SHP77 treated with DMSO at 0.1 percent for 48 hours (cell line): ENCODE measurements at places on chromosomes 2 and 18.
A peak's percentile ranks its signal among the peaks of the same experiment; 100 is the strongest.

DNA sequence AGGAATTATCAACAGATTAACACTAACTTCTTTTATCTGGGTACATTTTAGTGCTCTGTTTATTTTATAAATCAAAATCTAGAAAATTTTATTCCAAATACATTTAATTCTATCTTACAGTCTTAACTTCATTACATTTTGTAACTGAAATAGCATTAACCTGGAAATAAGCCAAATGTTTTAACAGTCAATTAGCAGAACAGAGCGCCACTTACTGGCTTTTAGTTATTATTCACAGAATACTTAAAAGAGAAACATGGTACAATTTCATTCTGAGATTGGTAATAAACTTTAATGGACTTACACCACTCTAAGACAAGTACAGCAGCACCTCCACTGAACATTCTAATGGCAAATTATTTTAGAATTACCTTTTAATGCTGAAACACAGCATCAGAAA lies 38.6 kb downstream of the SS18 start:
- DNase-seq = no peak

DNA sequence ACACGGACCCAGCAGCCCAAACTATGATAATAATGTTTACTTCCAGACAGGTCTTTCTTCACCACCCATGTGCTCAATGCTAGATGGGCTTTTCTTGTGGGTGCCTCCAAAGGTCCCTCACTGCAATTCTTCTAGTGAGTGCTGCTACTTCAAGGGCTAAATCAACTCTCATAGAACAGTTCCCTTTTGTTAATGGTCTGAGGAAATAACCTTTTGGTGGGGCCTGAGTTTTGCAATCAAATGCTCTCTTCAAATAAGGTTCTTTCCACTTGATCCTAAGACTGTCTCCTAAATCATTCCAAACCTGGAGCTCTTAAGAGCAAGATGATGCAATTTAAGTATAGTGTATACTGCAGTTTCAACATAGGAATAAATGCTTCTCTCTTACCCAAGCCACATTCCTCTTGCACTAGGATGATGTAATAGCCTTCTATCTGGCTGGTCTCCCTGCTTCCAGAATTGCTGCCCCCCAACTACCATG lies 6.0 kb downstream of the NEMP2 start:
- DNase-seq = no peak

GRCh38 chr2:45180033-45180746 lies 170.9 kb upstream of the SIX2 start:
- DNase-seq = no peak

DNA sequence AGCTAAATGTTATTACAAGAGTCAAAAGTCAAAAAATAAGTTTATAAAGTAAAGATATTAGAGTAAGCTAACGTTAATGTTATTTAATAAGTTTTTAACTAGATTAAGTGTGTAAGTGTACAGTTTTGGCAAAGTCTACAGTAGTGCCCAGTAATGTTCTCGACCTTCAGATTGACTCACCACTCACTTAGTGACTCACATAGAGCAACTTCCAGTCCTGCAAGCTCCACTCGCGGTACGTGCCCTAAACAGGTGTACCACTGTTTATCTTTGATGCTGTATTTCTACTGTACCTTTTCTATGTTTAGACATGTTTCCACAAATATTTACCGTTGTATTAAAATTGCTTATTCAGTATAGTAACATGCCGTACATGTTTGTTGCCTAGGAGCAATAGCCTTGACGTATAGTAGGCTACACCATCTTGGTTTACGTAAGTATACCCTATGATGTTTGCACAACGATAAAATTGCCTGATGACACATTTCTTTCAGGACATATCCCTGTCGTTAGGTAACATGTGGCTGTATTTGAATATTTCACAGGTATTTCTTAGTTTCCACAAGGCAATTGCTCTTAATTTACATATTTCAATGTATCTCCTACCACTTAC lies 1641.9 kb upstream of the PIK3C3 start:
- no peak for DNase-seq

DNA sequence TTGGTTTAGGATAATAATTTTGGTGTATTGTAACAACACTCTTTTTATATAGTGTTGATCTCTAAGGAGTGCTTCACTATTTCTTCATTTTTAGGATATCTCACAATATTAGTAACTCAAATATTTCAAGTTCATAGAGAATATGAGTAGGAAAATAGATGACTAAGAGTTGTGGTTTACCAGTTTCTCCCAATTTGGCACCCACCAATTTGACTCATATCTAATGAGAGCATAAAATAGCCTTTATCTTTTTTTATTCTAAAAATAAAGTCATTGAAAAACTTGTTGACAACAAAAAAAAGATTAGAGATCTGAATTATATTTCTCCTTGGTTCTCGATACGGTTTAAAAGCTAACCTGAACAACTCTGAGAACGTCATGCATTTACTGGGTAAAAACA lies 204.0 kb downstream of the PARD3B start:
- DNase-seq = no peak

GRCh38 chr2:112482309-112483041 lies 519 bp downstream of the TTL start:
- DNase-seq = no peak

DNA sequence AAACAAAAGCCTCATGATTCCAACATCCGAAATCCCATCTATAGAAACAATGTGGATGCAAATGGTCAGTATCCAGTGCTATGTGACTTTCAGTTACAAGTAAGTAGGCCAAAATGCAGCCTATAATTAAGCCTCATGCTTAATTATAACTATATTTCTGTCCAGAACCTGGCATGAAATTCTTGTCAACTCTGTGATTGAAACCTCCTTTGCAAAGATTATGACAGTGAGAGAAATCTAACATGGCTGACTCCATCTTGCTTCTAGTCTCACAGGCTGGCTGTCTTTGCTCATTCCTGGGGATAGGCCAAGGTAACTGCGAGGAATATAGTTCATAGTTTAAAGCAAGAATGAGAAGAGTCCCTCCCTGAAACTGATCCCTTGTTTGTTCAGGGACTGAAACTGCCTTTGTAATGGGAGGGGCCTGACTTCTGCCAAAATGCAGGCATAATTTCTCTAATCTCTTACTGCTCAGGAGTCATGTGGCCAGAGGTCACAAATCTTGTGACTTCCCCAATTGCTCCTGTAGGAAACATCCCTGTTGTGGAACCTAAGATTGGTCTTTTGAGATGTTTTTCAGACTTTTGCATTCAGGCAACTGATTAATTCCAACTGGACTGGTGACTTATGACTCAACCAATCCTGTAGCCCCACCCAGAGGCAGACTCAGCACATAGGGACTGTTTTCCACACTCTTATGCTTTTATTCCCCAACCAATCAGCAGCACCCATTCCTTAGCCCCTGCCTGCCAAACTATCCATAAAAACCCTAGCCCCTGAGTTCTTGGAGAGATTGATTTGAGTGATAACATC lies 84.5 kb upstream of the TLK1 start:
- DNase-seq = no peak

GRCh38 chr2:38499548-38500282 lies 103.0 kb downstream of the HNRNPLL start:
- DNase-seq = no peak

DNA sequence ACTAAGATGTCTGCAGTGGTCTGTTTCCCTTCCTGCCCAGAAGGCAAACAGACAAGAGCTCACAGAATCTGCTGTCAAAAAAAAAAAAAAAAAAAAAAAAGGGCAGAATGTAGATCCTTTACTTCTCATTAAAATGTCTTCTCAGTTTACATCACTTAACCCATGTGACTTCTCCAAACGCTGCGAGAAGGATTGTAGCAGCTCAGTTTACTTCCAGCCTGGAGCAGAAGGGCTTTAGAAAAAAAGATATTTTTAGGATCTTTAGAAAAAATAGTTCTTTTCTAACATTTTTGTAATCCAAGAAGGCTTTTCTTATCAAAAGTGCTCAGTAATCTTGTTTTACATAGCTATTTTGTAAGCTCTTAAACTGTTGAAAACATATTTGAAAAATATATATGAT lies 425.4 kb downstream of the CNTNAP5 start:
- no peak for DNase-seq

DNA sequence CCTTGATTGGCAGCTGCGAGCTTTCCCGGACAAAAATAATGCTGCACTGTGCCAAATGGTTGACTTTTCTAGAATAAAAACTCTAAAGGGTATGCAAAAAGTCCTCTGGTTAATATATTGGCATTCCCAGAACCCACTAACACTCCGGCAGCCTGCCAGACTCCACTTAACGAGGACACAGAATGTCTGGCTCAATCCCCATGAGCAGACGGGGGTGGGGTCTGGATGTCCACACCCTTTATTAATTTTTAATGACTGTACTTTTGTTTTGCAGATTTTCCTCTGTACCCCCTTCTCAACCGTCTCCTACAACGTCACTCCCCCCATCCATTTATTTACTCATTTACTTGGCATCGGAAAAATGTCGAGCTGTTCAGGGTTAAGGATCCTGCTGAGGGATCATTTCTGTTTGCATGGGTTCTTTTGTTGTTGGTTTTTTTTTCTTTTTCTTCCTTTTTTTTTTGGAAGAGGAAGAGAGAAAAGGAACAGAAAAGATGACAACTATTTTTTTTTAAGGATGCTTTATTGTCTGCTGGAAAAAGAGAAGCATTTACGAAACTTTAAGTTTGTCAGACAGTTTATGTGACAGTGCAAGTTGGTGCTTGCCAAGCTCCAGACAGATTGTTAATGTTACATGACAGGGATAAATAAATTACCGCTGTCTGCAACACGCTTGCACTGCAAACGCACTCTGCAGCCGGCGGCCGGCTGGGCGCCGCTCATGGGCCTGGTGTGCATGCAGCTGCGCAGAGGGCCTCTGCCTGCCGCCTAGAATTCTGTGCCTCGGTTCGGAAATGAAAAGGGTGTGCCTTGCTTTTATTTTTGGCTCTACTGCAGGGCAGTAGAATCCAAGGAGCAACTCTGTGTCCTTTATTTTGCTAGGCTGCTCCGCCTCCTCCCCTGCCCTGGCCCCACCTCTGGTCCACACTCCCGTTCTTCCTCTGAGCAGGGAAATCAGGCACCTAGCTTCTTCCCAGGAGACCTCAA lies 3.6 kb downstream of the LDLRAD4 start:
- DNase-seq = peak; percentile 79

- DNase-seq = no peak
Observed at GRCh38 chr2:1701020-1701419, 43.3 kb downstream of the PXDN start.

DNA sequence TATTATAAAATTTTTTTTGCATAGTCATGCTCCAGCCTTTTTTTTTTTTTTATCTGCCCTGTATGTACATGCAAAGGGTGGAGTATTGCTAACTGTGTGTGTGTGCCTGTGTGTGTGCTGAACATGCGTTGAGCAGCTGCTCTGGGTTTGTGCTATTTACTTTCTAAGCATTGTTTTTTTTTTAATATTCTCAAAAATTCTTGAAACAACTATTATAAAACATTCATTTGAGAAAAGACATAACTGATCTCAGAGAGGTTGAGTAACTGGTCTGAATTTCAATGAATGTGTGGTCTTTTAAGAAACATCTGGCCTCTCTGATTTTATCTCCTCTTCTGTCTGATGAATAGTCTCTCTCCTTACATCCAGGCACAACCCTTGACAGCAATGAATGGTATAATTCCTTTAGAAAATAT lies 366.0 kb upstream of the SLC14A2 start:
- no peak for DNase-seq

DNA sequence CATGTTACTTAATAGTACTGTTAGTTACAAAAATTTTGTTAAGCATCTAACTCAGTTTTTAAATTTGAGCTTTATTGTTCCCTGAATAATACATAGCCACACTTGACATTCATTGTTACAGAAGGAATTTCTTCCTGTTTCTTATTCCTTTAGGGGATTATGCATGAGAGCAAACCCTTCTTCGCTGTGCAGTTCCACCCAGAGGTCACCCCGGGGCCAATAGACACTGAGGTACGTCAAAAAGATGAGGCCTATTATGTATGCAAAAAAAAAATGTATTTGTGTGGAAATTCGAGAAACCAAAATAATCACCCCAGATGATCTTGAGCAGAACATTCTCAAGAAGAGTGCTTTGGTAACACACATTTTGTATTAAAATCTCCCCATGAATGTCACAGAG lies 36.3 kb downstream of the CPS1 start:
- DNase-seq = no peak

GRCh38 chr2:221569871-221570270 lies 2.2 kb downstream of the EPHA4 start:
- DNase-seq = no peak

DNA sequence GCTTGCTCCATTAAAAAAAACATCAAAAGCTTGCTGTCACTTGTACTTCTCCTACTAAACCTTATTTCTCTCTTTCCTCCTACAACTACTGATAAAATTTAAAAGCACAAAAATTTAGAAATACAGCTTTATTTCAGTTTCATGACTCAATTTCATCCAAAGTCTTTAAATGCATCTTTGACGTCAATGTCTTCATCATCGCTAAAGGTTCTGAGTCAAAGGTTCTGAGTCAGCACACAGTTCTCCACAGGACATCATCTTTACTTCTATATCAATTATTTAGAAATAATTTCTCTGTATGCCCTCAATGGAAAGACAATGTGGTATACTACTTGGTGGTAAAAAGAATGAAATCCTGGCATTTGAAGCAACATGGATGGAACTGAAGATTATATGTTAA lies 163.9 kb upstream of the DNMT3A start:
- DNase-seq = no peak

- DNase-seq = no peak
Observed at GRCh38 chr2:119544939-119545475, 758 bp downstream of the CFAP221 start.

DNA sequence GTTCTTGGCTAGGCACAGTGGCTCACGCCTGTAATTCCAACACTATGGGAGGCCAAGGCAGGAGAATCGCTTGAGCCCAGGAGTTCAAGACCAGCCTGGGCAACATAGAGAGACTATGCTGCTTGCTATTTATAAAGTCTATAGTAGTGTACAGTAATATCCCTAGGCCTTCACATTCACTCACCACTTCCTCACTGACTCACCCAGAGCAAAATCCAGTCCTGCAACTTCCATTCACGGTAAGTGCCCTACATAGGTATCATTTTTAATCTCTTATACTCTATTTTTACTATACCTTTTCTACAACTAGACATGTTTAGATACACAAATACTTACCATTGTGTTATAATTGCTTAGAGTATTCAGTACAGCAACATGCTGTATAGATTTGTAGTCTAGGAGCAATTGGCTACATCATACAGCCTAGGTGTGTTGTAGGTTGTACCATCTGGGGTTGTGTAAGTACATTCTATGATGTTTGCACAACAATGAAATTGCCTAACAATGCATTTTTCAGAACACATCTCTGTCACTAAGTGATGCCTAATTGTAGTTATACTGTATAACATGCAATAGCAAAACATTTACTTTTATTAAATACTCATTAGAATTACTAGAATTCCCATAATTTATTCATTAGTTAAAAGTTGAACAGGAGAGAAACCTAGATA lies 8.8 kb downstream of the DHX57 start:
- no peak for DNase-seq

DNA sequence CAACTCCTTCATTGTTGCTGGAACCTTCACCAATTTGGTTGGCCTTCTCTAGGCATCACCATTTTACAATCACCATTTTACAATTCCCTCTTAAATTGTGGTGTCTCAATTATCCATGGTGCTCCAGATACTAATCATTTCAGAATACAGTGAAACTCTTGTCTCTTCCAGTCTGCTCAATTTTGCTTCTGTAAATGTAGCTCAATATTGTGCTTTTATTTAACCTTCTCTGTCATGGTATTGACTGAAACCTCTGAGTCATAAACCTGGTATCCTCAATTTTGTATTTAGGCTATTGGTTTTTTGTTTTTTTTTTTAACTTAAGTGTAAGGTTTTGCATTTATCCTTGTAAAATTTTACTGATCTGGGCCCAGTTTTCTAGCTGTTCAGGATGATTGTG lies 16.1 kb downstream of the STRADB start:
- no peak for DNase-seq

- no peak for DNase-seq
Observed at GRCh38 chr2:58959996-58960395, 718.9 kb upstream of the FANCL start.
